ENCODE measurements at places on chromosomes 13 and 19. TPM values are rescaled to one million over a fixed set of nuclear protein-coding genes. Genes with fewer than 3 reads are reported as not detected.
A peak's percentile ranks its signal among the peaks of the same experiment; 100 is the strongest.

PGPEP1 gene
- total RNA-seq: 44.1 TPM

SBSN gene
- total RNA-seq: not detected

- no peak for DNase-seq
Measured at GRCh38 chr13:99967869-99968520, 3.6 kb downstream of the ZIC5 start.

- no peak for DNase-seq
Measured at GRCh38 chr13:45055198-45055901, 65.0 kb upstream of the GTF2F2 start.

DNA sequence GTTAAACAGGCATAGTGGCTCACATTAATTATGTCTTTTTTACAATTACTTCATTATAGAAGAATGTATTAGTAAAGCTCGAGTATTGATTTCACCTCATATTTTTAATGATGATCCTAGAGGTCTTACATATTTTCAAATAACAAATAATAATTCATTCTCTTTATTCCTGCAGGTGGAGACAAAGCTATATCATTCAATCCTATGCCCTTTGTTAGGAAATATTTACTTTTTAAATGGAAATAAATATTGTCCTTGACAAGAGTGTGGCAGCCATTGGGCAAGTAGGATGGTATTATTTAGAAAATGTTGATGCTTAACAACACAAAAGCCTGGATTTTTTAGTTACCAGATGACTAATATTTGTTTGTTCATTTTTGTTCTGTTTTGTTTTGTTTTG lies 127.6 kb downstream of the COG6 start:
- peak; percentile 24 for DNase-seq
